ENCODE measurements at places on chromosomes 13 and 19.

GRCh38 chr19:2981898-2982297 lies 4.5 kb downstream of the TLE6 start:
- no peak for DNase-seq

- DNase-seq = peak; percentile 41
Observed at GRCh38 chr13:100440751-100441425, 147.7 kb downstream of the GGACT start.

DNA sequence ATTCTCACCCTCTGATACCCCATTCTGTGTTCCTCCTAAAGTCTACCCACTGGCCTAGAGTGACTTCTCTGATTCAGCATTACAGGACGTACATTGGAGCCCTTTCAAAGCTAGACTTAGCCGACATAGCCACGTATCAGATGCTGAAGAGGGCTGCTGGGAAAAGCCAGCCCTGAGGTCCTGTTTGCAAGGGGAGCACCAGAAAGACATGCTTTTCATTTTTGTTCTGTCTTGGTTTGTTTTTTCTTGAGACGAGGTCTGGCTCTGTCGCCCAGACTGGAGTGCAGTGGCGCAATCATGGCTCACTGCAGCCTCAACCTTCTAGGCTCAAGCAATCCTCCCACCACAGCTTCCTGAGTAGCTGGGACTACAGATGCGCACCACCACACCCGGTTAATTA lies 6.3 kb upstream of the ZSWIM4 start:
- no peak for DNase-seq

DNA sequence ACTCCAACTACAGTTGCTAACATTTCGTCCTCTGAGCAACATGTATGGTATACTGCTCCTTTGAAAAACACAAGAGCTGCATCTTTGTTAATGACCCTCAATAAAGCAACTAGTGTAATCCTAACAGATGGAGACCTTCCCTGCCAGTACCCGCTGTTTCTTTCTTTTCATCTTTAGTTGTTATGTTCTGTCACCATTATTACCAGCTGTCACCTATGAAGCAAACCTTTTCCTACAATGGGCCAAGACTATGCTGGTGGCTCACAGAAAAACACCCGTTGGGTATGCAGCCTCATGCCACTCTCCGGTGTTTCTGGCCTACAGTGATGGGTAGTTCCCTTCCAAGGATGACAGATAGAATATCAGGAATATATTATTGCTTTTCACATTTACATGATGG lies 29.7 kb upstream of the CYSLTR2 start:
- DNase-seq = no peak

GRCh38 chr13:67298297-67298696 lies 68.2 kb upstream of the PCDH9 start:
- no peak for DNase-seq

Measured in dermis blood vessel endothelial cell (primary cell).